Fibroblast of villous mesenchyme (primary cell): ENCODE measurements at places on chromosomes 2 and 18.

DNA sequence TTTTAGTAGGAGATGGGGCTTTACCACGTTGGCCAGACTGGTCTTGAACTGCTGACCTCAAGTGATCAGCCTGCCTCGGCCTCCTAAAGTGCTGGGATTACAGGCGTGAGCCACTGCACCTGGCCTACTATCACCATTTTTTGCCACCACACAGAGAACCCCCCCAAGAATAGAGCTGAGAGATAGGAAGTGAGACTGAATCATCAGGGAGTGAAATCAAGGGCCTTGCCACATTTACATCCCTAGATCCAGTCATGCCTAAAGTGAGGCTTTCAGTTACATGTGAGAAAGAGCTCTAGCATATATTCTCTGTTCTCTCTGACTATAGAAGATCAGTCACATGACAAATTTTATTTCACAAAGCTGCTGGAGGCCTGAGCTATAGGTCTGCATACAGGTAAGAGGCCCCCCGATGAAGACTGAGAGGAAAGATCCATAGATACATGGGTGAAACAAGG lies 28.0 kb upstream of the KCMF1 start:
- no peak for DNase-seq

DNA sequence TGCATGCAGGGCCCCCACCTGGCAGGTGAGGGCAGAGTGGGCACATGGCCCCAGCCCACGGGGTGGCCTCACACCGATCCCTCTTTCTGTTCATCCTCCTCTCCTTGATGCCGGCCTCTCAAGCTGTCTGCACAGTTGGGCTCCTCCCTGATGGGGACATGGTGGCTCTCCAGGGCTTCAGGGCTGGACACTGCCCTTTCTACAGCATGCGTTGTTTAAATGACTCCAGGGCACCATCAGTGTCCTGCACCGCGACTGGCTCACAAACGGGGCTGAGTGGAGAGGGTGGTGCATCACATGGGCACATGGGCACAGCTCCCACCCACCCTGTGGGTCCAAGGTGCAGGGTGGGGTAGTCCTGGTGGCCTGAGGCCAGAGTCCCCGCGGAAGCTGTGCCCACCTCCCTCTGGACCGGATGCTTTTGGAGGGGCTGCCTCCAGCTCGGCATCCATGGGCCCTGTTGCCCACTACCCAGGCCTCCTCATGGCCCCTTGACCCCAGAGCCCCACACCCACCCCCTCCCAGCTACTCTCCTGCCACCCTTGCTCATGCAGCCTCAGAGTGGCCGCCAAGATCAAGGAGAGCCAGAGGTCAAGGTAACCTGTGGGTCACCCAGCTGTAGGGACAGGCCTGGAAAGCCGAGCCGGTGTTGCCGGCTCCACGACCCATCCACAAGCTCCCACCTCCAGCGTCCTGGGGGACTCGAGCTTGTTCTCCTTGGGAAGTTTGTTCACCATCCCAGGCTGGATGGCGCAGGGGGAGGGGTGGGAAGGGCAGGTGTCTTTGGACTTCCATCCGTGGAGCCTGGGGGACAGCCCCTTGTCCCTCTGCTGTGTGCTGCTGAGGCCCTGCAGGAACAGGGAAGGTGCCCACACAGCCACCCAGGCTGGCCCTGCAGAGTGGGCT lies 12.3 kb upstream of the SNED1 start:
- DNase-seq = no peak

- DNase-seq = no peak
Observed at GRCh38 chr2:223076573-223076972, 24.6 kb downstream of the KCNE4 start.

DNA sequence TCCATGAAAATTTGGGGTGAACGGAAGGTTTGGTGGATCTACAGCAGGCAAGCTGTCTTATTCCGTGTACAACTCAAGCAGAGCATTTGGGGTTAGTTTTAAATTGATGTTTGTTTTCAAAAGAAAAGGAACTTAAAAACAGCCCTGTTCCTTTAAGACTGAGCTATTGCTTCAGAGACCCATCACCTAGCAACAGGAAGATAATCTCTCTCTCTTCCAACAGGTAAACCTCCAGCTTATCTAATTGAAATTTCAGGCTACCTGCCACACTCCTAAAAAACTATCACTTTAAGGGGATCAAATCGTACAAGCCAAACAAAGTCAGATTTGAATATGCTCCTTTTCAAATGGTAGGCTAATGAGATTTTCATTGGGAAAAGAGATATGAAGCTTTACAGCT lies 101.8 kb downstream of the RNF152 start:
- DNase-seq = no peak

DNA sequence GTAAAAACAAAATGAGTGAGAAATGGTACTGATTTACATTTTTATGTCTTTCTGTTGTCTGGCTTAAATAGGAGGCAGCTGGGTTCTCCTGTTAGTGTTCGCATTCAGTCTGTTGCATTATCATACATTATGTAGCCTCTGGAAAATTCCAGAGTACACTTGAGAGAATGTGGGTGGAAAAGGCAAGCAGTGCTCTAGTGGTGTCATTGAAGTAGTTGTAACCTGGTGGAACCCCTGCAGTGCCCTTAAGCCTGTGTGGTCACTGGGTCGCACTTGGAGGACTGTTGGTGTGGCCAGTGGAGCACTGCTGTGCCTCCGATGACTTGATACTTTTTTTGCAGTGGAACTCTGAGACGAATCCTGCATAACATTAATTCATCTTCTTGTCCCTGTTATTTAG lies 52.4 kb downstream of the USP14 start:
- DNase-seq = no peak

DNA sequence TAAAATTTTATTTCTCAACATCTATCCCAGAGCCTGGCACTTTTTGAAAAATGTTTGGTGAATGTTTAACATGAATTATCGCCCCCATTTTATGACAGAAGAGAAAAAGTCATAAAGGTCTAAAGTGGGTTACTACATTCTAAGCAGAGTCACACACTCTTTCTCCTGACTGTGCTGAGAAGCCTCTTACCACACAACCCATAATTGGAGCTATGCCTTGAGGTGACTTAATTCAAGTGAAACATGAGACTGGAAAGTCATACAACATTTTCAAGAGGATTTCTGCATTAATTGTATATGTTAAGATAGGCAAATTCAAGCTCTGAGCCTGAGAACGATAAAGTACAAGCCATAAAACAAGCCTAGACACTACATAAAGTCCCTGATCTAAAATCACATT lies 3.1 kb upstream of the DSEL start:
- DNase-seq = peak; percentile 86

- DNase-seq = no peak
Observed at GRCh38 chr2:14524803-14525080, 107.8 kb upstream of the LRATD1 start.

GRCh38 chr2:10781746-10782145 lies 30.8 kb downstream of the PDIA6 start:
- no peak for DNase-seq

DNA sequence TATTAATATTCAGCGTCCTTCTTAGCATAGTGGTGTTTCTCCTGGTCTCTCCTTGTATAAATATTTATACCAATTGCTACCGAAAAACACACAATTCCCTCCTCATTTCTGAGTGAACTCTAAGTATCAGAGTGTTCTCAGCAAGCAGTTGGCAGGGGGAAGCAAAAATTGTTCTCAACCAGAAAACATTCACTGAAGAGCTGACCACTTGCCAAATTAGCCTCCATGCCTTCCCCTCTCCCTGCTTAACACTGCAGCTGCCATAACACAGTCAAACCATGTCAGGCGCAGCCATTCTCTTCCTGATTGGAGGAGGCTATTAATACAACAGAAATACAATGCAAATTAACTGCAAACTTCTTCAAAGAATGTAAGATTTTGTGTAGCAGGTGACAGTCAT lies 105.0 kb downstream of the COL6A3 start:
- no peak for DNase-seq

GRCh38 chr18:66769375-66769774 lies 165.5 kb upstream of the CDH19 start:
- no peak for DNase-seq

DNA sequence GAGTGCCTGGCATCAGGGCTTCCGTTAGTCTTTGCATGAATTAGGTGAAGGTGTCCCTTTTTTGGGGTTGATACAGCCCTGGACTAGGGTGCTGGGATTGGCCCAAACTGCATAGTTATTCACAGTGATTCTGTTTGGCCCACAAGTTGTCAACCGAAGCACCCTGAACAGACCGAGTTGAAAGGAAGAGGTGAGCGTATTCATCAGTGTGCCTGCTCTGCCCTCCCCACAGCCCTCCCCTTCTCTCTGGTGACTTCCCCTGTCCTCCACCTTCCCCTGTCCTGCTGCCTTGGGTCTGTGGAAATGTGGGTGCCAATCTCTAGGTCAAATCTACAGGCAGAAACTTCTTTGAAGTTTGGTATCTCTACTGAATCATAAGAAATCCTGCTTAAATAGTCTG lies 330.5 kb downstream of the DYSF start:
- no peak for DNase-seq

DNA sequence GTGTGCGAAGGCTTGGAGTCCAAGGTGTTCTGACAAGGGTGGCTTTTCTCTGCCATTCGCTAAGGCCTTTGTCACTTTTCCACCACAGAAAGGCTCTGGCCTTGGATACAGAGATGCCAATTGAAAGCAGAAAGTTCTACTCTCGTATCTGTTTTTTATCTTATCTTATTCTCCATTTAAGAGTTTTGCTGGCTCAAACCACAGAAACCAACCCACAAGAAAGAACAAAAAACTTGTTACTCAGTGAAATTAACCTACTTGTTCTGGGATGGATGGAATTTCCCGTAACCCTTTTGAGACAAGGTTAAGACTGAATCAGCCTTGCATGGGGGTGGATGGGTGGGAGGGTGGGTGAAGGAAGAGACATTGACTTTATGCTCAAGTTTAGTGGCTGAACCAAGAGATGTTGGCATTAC lies 221.7 kb downstream of the CDH20 start:
- DNase-seq = no peak

GRCh38 chr2:129080715-129081476 lies 762.2 kb upstream of the HS6ST1 start:
- DNase-seq = no peak

- DNase-seq = peak; percentile 19
Observed at GRCh38 chr18:998936-999335, 94.3 kb downstream of the ADCYAP1 start.

GRCh38 chr2:120291401-120292311 lies 39.0 kb downstream of the RALB start:
- peak; percentile 22 for DNase-seq

GRCh38 chr2:151056870-151057269 lies 204.8 kb downstream of the RBM43 start:
- no peak for DNase-seq

DNA sequence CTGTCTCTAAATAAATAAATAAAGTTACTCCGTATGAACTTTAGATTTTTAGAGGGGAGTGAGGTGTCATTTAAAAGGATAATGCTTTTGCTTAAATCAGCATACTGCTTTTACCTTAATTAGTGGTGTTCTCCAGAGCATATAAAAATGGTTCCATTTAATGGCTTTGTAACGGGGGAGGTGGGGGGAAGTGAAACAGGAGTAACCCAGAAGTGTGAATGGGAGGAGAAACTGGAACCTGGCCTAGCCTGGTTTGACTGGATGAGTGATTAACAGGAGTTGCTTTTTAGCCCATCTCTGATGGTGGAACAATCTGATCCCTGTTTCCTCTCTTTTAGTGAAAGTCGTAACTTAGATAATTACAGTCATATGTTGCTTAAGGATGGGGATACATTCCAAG lies 1.6 kb downstream of the CNDP2 start:
- DNase-seq = no peak
